Vein endothelial cell (primary cell): ENCODE measurements at places on chromosomes 2 and 18. TPM values are rescaled to one million over a fixed set of nuclear protein-coding genes. Genes with fewer than 3 reads are reported as not detected.

The FAM237A gene
- not detected in 2 replicates for total RNA-seq

The PROKR1 gene
- under 0.01 TPM in 1 of 2 replicates, not detected in the other for total RNA-seq

The LDAH gene
- 11.4 and 30.0 TPM in 2 replicates for total RNA-seq

The CNDP1 gene
- not detected in 2 replicates for total RNA-seq

The UGT1A4 gene
- total RNA-seq = not detected in 2 replicates

The TSPYL6 gene
- total RNA-seq = 0.10 TPM in 1 of 2 replicates, not detected in the other

The TGFA gene
- 4.2 and 5.3 TPM in 2 replicates for total RNA-seq

The FLACC1 gene
- total RNA-seq = 0.65 and 1.1 TPM in 2 replicates

The EIPR1 gene
- total RNA-seq = 34.3 and 46.5 TPM in 2 replicates

The LRRC30 gene
- not detected in 2 replicates for total RNA-seq

The HJURP gene
- 14.7 and 25.5 TPM in 2 replicates for total RNA-seq

The MAPRE3 gene
- 1.5 and 2.9 TPM in 2 replicates for total RNA-seq

The TWIST2 gene
- total RNA-seq = 1.6 and 1.8 TPM in 2 replicates

The LAMA1 gene
- 0.19 and 0.33 TPM in 2 replicates for total RNA-seq

The CCDC148 gene
- 0.33 and 0.48 TPM in 2 replicates for total RNA-seq

The POTEI gene
- total RNA-seq = 0.33 and 0.48 TPM in 2 replicates

The COL3A1 gene
- total RNA-seq = 6.2 and 11.0 TPM in 2 replicates

The FBXO36 gene
- 2.4 and 2.6 TPM in 2 replicates for total RNA-seq

The NFATC1 gene
- 9.8 and 10.2 TPM in 2 replicates for total RNA-seq

The ZNF804A gene
- 0.33 and 0.38 TPM in 2 replicates for total RNA-seq

The MLPH gene
- 1.1 TPM in 1 of 2 replicates, not detected in the other for total RNA-seq

The ATP8B1 gene
- total RNA-seq = 80.7 and 92.7 TPM in 2 replicates

The C2orf15 gene
- 0.33 TPM in 1 of 2 replicates, not detected in the other for total RNA-seq

The C2orf80 gene
- total RNA-seq = not detected in 2 replicates
